ENCODE measurements at places on chromosomes 16 and 17. TPM values are rescaled to one million over a fixed set of nuclear protein-coding genes. Genes with fewer than 3 reads are reported as not detected.

DNA sequence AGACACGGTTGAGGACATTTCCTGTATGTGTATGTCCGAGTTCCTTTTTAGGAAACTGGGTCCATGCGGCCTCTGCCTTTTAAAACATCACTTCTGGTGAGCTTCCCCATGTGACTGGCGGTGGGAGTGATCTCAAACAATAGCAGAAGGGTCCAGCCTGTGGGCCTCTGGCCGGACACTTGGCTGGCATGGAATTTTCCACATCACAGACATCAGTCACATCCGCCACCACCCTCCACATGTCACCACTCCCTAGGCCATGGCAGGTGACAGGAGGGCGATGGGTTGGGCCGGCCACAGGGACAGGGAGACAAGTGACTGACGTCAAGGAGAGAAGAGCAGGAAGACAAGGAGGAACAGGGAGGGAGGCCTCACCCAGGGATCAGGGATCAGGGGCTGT is 83.7 kb downstream of the DNAH17 start:
- no peak for DNase-seq

DNA sequence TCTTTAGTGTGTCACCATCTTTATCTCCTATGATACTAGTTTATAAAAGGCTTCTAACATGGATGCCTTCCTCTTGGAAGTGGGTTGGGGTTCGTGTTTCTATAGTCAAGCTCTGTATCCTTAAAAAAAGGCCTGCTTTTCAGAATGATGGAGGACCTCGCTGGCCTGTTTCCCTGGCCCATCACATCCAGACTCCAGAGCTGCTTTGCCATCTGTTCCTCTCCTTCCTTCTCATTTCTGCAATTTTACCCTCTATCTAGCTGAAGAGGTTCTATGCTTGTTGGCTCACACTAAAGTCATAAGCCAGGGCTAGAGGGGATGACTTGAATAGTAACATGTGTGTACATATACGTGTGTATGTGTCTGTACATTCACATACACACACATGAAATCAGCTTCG is 450.8 kb upstream of the HSBP1 start:
- no peak for DNase-seq

DNA sequence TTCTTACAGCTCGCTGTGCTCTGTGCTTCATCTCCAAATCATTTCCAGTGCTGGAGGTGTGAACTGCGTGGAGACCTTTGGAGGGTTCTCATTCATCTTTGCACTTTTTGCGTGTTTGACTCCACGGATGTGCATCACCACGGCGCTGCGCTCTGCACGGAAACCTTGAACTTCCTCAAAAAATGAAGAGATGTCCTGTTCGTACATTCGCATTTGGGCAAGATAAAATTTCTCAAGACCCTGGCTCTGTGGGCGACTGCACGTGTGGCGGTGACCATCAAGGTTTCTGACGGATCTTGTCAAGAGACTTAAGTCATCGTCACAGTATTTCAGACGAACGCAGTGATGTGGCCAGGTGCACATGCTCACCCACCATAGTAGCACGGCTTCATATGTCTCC is 10.3 kb upstream of the PVALEF start:
- DNase-seq: no peak

- DNase-seq: no peak
Measured at GRCh38 chr16:48121276-48121675, 34.5 kb downstream of the ABCC12 start.

GRCh38 chr16:11432856-11433395 is 87.7 kb downstream of the RMI2 start:
- DNase-seq: no peak

DNA sequence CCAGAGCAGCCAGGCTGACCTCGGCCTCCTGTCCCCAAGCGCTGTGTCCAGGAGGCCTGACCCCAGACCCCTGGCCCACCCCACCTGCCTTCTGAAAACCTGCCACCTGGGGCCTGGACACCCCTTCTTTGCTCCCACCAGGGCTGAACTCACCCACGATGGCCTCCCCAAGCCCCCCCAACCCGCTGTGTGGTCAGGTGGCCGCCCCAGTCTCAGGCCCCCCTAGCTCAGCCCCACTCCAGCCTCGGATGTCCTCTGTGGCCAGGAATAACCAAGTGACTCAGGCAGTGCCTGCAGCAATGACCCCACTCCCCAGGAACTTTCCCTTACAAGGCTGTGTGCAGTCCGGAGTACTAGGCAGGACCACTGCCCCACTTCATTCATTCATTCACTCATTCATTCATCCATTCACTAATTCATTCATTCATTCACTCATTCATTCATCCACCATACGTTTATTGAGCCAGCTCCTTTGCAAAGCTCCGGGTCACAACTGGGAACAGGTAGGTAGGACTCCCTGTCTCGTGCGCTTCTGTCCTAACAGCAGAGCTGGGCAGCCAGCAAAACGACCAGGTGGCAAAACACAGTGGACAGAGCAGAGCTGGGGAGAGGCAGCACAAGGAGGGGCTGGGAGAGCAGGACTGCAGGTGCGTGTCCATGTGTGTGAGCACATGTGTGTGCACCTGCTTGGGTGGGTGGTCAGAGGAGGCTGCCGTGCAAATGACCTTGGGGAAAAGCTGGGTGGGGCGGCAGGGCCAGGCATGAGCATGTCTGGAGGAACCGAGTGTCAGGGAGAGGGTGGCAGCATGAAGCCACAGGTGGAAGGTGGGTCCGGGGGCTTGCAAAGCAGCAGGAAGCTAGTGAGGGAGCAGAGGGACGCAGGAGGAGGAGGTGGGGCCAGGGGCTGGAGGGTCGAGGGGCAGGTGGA is 75.8 kb upstream of the CBX4 start:
- no peak for DNase-seq

DNA sequence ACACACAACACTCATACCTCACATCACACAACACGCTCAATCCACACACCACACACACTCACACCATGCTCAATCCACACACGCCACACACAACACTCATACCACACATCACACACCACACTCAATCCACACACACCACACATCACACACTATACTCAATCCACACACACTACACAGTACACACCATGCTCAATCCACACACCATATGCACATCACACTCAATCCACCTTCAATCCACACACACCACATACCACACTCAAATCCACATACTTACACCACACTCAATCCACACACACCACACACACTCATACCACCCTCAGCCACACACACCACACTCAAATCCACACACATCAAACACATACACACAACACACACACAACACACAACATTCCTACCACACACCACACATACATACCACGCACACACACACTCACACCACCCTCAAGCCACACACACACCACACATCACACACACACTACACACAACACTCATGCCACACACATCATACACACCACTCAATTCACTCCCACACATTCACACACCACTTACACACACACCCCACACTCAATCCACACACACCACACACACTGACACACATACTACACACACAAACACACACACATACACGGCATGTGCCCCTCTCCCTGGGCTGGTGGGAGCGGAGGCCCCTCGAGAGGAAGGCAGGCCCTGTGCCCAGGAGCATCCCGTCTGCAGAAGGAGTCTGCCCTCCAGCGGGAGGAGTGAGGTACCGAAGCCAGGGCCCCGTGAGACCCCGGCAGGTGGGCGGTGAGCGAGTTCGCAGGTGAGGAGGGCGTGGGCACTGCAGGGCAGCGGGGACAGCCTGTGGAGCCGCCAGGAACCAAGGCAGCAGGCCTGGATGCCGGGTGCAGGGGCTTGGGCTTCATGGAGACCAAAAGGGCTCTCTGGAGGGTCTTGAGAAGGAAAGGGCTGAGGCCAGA is 33.1 kb upstream of the RPTOR start:
- no peak for DNase-seq

Gene RTN4RL1
- 5.8 TPM for total RNA-seq

Gene TP53TG3C
- not detected for total RNA-seq

Gene ABHD15
- 11.1 TPM for total RNA-seq

Gene CEP112
- 64.9 TPM for total RNA-seq

Gene ENPP7
- not detected for total RNA-seq

Gene TP53TG3F
- total RNA-seq: not detected

Gene RNF112
- 3.9 TPM for total RNA-seq

All from sciatic nerve (tissue), 2 donors.